SK-N-SH treated with all-trans-retinoic acid at 6 μM for 48 hours (cell line): ENCODE measurements at places on chromosomes 1 and 21.

DNA sequence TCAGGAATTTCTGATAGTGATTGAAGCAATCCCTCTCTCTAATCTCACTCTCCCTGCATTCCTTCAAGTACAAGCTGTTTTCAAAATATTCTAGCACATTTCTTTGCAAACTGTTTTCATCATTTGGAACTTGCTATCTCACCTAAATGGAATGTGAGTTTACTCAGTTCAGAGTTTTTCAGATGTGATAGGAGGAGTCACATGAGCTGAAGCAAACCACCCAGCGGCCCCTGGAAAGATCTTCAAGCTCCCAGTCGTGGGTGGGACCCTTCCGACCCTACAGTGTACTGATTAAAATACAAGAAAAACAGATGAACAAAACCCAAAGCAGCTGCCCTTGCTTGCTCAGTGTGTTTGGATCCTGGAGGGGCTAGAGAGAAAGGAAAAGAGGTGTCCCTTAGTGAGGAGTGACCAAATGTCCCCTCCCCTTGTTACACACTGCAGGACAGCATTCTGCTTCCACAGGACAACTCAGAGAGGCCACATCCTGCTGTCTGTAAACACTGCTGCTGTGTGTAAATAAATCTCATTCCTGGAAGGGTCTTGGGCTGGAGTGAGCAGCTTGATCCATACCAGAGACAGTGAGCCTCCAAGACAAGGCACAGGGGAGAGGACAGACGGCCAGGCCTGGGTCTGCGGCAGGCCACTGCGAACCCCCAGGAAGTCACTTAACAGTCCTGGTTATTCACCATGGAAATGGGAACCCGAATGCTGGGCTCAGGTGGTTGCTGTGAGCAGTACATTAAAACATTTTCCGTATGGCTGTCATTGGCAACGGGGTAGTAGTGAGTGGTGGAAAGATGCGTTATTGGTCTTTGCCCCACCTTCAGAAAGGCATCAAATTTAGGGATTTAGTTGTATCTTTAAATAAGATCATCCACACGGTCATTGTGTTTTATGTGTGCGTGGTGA lies 229.2 kb downstream of the RHOU start:
- ATAC-seq = peak; percentile 88

GRCh38 chr21:33731447-33731846 lies 89.1 kb downstream of the ITSN1 start:
- no peak for ATAC-seq

DNA sequence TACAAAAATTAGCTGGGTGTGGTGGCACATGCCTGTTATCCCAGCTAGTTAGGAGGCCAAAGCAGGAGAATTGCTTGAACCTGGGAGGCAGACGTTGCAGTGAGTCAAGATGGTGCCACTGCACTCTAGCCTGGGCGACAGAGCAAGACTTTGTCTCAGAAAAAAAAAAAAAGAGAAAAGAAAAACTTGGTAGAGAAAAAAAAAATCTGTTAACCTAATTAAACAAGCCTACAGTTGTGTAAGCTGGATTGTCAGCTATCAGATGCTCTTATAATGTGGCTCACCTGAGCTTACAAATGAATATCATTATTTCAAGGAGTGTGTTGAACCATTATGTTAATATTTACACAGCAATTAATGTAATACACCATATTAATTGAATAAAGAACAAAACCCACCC lies 26.4 kb upstream of the EYA3 start:
- no peak for ATAC-seq

GRCh38 chr21:39674801-39675200 lies 62.1 kb downstream of the B3GALT5 start:
- no peak for ATAC-seq

GRCh38 chr1:171753685-171754352 lies 12.0 kb upstream of the VAMP4 start:
- peak; percentile 14; the same call in 2 of the 3 replicates for ATAC-seq

DNA sequence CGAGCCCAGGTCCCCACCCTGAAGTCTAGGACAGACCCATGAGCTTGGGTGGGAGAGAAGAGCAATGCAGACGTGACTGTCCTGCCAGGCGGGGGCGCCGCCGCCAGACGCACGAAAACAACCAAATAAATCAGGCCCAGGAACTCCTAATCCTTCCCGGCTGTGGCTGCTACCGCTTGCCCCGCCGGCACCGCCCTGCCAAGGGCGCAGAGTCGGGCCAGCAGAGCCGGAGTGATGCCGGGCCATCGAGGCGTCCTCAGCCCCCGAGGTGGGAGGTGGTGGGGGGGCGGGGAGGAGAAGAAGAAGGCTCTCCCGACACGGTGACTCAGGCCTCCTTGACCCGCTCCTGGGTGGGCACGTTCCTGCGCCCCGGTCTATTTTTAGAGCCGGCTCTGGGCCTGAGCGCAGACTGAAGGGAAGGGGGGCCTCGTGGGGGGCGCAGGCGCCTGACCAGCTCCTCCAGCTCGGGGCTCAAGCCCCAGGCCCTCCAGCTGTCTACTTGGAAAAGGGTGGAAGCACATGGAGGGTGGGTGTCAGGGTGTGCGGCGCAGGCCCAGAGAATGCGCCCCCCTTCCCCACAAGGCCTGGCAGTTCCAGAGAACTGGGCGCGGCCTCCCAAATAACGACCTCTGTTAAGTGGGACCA lies 10.7 kb upstream of the COL16A1 start:
- ATAC-seq = peak; percentile 48

- no peak for ATAC-seq
Observed at GRCh38 chr1:232667778-232668165, 37.8 kb upstream of the SIPA1L2 start.

- peak; percentile 33; the same call in 2 of the 3 replicates for ATAC-seq
Observed at GRCh38 chr1:219365451-219365850, 191.8 kb downstream of the LYPLAL1 start.

DNA sequence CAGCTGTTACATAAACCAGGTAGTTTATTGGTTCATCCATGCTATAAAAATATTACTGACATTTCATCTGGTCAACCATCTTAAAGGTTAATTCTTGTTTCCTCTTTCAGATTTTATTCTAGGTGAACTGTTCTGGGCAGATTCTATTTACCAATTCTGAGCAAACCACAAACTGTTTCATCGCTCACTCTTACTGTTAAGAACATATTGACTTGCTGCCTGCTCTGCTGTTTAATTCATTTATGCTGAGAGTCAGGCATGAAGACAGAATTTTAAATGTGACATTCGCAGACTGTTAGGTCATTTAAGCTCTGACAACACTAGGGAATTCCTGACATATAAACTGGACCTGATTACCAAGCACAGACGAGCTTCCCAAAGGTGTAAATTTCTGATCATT lies 98.3 kb downstream of the PIGK start:
- no peak for ATAC-seq

DNA sequence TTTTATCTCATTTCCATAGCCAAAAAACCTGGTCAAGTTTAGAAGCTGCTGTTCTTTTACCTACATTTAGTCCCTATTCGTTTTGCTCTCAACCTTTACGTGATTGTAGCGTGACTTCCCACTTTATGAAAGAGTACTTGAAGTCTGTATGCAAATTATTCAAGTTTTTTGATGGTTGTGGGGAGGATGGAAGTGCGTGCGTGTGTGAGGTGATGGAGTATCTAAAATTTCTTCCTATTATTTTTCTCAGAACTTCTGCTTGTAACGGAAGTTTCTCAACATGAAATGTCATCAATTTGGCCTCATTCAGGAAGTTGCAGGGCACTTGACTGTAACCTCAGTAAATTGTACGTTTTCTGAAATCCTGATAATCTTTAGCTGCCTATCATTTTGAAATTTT lies 64.0 kb downstream of the SAMSN1 start:
- ATAC-seq = no peak

GRCh38 chr1:115090540-115090939 lies 1.2 kb upstream of the TSPAN2 start:
- ATAC-seq = no peak

GRCh38 chr1:211603191-211603701 lies 24.3 kb upstream of the SLC30A1 start:
- ATAC-seq = peak; percentile 63

DNA sequence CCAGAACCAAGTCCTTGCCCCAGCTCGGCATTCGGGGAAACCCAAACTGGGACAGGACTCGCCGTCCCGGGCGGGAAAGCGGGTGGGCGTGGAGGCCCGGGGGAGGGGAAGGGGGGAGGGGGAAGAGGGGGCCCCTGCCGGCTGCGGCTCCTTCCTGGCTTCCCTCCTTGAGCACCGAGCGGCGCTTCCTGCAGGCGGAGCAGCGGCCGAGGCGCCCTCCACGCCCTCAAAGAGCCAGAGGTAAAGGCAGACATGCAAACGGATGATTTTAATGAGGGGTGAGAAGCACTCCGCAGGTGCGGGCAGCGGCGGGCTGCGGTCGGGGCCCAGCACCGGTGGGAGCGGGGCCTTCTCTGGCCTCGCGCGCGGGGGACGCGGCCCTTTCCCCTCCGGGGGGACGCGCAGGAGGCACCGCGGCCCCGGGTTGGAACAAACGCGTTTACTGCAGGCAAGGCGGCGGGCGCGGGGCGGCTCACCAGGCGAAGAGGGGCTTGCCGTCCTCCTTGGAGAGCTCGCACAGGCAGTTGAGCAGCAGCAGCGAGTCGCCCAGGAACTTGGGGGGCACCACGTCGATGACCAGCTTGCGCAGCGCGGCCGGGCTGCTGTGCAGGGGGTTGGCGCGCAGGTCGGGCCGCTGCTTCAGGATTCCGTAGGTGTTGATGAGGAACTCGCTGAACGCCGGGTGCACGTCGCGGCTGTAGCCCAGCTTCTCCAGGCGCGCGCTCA lies 5.7 kb upstream of the FTCD start:
- ATAC-seq = no peak

GRCh38 chr1:49333906-49334305 lies 557.2 kb upstream of the BEND5 start:
- ATAC-seq = peak; percentile 95

- ATAC-seq = no peak
Observed at GRCh38 chr1:226482196-226482595, 66.4 kb upstream of the STUM start.

DNA sequence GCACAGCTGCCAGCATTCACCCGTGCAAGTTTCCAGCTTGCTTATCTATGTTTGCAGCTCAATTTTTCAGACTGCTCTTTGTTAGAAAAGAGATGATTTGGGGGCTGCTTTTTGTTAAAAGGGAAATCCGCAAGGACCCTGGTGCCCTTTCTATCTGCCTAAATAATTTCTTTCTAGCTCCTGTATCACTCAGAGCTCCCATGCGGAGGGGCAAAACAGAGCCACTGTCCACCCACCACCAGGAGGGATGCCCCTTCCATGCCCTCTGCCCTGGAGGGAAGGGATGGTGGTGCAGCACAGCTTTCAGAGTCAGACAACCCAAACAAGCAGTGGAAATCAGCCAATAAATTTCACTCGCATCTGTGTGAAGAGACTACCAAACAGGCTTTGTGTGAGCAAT lies 13.9 kb upstream of the SLC5A9 start:
- ATAC-seq = no peak

DNA sequence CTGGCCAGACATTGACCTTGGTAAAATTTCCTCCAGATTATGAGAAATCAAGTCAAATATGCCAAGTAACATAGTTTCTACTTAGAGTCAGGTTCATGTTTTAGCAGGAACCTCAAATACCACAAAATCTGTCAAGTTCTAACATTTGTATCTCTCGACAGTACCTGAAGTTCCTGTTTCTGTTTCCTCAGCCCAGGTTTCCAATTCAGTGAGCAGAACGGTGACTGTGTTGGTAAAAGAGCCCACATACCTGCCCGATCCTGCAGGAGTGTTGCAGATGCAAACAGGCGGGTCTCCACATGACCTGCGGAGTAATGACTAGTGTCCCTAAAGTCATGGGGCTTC lies 57.9 kb upstream of the LGALS8 start:
- ATAC-seq = no peak

- ATAC-seq = no peak
Observed at GRCh38 chr1:88803444-88803843, 87.9 kb downstream of the GTF2B start.

GRCh38 chr1:41905093-41905675 lies 13.5 kb downstream of the HIVEP3 start:
- ATAC-seq = no peak

GRCh38 chr1:37560401-37561132 lies 3.8 kb downstream of the DNALI1 start:
- ATAC-seq = no peak

DNA sequence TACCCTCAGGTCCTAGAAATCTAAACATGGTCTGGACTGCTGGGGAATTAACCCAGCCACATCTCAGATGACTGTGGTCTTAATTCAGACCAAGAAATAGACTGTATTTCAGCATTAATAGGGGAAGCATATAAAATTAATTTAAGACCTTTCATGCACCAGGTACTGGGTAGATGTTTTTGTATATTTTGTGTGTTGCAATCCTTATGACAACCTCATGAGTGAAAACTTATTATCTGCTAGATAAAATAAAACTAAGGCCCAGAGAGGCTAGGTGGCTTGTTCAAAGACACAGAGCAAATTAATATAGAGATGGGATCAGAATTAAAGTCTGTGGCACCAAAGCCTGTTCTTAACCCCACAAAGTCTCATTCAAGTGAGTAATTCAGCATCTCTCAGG lies 40.1 kb downstream of the OPTC start:
- no peak for ATAC-seq

DNA sequence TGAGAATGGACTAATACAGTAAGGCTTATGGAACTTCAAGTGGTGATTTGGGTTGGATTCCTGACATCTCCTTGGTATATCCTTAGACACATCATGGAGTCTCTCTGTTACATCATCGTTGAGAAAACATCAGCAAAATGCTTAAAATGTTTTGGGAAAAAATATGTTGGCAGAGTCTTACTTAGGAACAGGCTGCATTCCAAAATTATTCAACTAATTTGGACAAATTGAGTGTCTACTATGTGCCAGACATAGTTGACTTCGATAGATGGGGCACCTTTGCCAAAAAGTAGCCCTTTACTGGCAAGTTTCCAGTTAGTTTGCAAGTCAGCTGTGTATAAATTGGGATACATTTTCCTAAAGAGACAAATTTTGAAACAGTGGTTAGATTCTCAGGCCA lies 253.4 kb upstream of the ST6GALNAC5 start:
- ATAC-seq = no peak

GRCh38 chr21:31184459-31184858 lies 146.2 kb upstream of the KRTAP19-8 start:
- no peak for ATAC-seq

DNA sequence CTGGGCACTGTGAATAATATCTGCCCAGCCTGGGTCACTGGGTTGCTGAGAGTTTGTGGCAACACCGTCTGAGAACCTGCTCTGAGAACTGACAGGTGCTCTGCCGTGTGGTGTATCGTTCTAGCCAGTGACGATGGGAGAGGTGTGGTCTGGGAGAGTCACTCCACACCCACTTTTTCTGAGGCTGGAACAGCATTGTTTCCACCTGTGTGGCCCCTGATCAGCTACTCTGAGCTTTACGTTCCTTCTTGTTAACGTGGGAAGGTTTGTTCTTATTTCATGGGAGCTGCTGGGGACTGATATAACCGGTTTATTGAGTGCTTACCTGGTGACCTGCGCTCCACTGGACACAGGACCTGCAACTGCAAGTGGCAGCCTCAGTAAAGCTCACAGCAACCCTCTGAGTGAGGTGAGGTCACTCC lies 34.8 kb upstream of the TENT5C start:
- ATAC-seq = no peak

GRCh38 chr1:54122135-54122751 lies 30.6 kb downstream of the CDCP2 start:
- no peak for ATAC-seq

GRCh38 chr1:108830119-108831008 lies 26.5 kb downstream of the AKNAD1 start:
- ATAC-seq = peak; percentile 96

GRCh38 chr1:232673256-232673655 lies 43.3 kb upstream of the SIPA1L2 start:
- ATAC-seq = no peak

GRCh38 chr1:96538883-96539282 lies 182.7 kb upstream of the PTBP2 start:
- peak; percentile 81 for ATAC-seq

GRCh38 chr1:233620065-233620464 lies 6.2 kb downstream of the KCNK1 start:
- ATAC-seq = no peak
